EL (cell line): ENCODE measurements at places on chromosomes 7 and 10.

DNA sequence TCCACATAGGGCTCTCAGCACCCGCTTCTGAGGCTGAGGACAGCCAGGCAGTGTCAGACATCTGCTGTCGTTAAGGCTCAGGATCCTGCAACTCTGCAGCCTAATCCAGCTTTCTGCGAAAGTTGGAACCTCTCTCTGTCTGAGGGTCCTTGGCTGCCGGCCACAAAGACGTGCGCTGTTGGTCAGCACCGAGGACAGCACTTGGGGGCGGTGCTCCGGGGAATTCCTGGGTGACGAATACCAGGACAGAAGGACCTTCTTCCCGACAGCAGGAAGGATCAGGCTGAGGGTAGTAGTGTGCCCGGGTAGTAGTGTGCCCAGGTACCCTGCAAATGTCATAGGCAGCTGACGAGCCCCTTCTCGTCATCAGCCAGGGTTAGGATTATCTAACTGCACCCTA is 16.0 kb upstream of the RASGEF1A start:
- no peak for DNase-seq

DNA sequence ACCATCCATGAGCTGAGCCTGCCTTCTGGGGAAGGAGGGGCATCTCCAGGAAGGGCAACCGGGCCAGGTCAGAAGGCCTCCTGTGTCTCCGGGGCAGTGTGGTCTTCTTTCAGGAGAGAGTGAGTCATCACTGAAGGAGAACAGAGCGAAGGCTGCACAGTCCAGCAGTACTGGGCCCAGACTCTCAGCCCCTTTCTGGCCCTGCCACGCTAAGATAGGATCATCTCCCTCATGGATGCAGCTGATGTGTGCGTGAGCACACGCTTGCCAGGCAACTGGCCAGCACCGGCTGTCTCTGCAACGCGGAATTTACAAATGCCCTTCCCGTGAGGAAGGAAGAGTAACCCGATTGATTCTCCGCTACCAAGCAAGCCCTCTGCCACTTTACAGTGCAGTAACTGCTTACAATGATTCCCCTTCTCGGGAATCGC is 328.2 kb downstream of the TNS3 start:
- peak; percentile 86 for DNase-seq

DNA sequence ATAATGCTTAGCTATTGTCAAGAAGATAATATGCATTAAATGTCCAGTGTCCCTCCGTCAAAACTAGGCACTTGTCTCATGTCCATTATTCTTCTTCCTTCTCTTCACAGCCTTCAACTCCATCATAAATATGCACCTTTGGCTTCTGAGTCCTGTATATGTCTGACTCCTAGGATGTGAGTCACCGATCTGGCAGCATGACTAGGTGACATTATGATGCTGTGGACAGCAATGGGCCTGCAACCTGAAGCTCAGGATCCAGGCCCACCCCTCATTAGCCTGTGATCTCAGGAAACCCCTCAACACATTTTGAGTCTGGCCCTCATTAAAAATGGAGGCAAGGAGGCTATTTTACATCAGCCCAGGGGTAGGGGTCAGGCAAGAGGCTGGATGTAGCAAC is 362.5 kb upstream of the ZMIZ1 start:
- DNase-seq = peak; percentile 8

DNA sequence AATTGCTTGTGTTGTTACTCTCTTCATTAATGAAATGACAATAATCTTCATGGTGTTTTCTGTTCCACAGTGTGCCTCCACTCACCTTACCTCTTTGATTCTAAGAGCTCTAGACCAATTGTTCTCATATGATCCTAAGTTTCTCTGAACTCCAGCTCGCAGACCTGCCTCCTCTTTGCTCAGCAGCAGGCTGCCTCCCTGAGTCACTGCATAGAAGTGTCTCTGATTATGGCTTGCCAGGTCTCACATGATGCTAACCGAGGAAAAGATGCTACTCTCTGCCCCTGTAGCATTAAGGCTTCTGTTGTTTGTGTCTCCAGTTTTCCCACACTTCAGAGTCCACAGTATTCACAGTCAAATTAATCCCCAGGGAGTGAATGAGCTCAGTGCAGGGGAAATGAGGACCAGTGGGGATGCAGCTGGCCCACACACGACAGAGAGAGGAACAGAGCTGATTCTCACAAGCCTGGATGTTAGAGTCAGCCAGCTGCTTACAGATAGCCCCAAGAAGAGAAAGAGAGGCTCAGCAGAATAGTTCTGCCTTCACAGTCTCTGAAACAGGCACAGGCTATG is 145.9 kb upstream of the EGR2 start:
- DNase-seq = peak; percentile 6

GRCh38 chr10:6017781-6018354 is 40.5 kb upstream of the IL15RA start:
- no peak for DNase-seq

- DNase-seq = no peak
These were observed 471.2 kb downstream of the PLXNA4 start for GRCh38 chr7:132105096-132105495.

DNA sequence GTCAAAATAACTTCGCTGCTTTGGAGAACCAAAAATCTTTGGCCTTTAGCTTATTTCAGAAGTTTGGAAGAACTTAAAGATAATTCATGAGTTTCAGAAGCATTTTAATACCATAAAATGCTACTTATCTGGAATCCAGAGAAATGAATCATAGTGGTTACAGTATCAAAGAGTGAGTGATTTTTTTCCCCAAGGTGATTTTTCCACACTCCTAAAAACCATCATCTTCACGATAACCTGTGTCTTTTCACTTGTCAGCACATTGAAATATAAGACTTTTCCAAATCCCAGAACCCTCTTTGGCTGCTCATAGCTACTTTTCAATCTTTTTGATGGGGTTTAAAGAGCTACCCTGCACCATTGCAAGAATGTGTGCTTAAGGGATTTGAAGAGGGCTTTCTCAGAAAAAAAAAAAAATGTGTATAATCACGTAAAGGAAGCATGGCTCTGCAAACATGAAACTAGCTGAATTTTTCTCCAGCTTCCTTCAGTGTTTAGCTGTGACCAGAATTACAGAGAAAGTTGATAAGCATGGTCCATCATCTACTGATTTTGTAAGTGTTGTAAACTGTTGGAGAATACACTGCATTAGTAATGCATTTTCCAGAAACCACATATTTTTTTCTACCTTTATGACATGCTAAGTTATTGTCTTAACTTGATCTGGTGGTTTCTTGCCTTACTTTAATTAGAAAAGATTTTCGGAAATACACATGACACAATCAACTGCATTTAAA is 134.9 kb downstream of the BICC1 start:
- no peak for DNase-seq

GRCh38 chr10:49534670-49535381 is 4.1 kb downstream of the ERCC6 start:
- peak; percentile 82 for DNase-seq

DNA sequence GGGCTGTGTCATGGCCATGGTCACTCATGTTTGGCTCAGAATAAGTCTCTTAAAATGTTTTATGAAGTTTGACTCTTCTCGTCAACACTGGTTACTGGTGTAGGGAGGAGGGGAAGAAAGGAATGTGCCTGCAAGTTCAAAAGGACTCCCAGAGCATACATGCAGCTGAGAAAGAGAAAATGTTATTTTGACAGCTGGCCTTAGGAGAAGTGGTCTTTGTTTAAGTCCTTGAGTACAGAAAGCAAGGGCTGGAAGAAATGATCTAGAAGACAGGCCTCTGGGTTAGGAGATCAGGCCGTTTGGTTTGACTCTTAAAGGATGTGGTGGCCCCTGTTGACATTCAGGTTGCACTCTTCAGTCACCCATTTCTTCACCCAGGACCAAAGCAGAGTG is 245.5 kb downstream of the REEP3 start:
- peak; percentile 17 for DNase-seq

DNA sequence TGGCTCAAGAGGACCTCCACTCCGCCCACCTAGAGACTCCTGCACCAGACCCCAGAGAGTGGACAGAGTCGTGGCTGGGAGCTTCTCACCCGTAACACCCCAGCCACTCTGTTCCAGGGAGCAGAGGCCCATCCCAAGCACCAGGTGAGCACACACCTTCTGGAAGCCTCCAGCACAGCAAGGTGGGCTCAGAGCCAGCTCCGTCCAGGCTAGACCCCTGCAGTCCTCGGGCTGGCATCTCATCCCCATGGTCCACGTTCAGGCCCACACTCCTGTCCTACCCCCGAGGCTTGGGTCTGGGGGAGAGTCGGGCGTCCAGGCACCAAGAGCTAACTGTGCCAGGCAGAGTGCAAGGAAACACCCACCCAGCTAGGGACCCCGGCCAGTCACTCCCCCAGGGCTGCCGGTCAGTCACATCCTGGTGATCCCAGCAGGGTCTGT is 13.2 kb downstream of the PDGFA start:
- no peak for DNase-seq

DNA sequence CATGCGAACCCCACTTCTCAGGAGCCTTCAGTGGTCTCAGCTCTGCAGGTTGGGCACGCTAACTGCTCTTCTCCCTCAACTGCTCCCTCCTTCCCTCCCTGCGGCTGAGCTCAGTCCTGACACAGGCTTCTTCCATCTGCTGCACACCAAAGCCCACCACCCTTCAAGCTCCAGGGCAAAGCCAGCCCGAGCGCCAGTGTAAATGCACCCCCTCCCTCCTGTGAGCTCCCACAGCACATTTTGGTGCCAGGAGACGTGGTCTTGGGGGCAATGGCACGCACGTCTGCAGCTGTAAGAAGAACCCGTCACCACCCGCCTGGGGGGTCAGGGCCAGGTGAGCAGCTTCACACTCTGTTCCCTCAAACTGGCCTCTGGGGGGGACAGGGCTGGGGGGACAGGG is 15.9 kb downstream of the VIPR2 start:
- DNase-seq = no peak

- no peak for DNase-seq
These were observed 27.0 kb downstream of the AOC1 start for GRCh38 chr7:150879345-150879744.

DNA sequence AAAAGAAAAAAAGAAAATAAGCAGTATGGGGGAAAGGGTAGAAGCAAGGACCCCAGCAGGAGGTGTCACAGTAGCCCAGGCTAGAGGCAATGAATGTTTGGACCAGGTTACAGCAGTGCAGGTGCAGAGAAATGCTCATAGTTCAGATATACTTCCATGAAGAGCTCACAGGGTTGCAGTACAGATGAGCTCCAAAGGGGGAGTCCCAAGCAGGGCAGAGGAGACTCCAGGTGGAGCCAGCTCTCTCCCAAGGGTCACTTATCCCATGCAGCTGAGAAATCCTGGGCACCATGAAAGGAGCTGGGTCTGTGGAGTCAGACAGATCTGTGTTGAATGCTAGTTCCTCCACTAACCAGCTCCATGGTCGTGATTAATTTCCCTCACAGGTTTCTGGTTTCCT is 174.9 kb downstream of the C7orf25 start:
- no peak for DNase-seq

GRCh38 chr7:151423936-151424335 is 14.1 kb upstream of the WDR86 start:
- DNase-seq = no peak

DNA sequence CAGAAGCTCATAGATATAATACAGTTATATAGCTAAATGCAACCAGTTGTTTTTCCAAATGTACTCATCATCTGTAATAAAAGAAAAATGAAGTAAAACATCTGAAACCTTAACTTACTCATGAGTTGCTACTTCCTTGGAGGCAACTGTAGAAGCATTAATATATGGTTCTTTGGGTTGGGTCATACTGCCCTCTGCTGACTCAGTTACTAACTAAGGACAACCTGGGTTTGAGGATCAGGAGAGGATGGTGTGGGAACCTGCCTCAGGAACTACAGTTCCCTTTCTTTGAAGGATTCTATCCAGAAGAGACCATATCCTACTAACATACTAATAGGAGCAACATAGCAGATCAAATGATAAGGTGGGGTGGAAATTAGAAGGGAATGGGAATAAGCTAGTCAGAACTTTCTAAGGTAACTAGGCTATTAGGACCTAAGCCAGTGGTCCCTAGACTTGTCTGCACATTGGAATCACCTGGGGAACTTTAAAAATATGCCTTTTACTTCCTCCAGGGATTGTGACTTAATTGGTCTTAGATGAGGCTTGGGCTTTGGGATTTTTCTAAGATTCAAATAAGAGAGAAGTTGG is 20.7 kb downstream of the COX15 start:
- DNase-seq = peak; percentile 73

GRCh38 chr7:70416986-70417655 is 714.8 kb upstream of the GALNT17 start:
- no peak for DNase-seq

DNA sequence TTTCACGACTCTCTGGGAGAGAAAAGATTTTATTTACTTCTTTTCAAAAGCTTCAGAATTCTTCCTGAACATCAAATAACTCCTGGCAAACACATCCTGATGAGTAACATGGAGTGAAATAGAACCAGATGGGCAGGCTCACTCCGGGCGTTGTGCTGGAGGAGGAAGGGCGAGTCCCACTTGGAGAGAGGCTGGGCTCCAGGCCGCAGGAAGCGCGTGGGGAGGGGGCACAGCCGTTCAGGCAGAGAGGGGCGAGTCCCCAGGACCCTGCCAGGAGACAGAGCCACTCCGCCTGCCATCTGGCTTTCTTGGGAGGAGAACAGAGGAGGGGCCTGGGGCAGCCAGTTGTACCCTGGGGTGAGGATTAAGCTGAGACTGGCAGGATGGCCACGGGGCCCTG is 265.9 kb upstream of the ZMIZ1 start:
- DNase-seq = peak; percentile 54

GRCh38 chr10:127280446-127280845 is 84.1 kb upstream of the INSYN2A start:
- no peak for DNase-seq

DNA sequence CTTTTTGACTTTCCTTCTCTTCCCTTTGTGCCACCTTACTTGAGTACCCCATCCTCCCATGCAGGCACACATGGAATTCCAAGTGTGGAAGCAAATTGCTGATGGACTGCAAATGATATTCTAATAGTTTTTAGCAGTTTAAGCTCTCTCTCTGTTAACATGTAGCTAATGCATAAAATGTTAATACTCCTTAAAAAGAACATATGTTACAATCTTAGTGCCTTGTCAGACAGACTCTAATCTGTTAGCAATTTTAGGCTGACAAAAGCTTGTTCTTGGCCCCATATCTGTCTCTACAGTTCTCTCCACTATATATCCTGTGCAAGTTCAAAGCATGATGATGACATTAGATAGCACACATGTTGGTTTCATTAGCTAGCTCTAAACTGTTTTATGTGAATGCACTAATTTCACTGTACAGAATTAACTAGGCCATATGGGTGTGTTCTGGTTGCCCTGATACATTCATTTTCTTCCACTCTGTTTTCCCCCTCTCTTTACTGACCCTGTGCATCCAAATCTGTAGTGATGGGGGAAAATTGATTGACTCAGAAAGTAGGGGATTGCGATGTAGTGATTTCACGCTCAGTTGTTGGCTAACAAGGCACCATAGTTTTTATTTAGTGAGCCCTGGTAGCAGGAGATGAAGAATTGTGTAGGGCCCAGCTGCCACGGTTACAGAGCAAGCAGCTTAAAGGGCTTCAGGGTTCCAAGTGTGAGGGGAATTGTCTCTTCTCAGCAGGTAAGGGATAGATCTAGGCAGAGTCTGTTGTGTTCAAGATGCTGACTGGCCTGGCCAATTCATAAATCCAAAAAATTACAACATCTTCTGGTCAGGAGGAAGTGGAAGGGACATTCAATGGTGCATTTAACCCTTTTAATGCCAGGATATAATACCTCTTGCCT is 114.6 kb upstream of the FZD1 start:
- DNase-seq = no peak
